ENCODE measurements at places on chromosomes 7 and 10.

- DNase-seq: no peak
Measured at GRCh38 chr7:137166363-137166762, 177.2 kb downstream of the PTN start.

GRCh38 chr10:61138708-61139591 lies 195.0 kb upstream of the RHOBTB1 start:
- DNase-seq: no peak

GRCh38 chr7:127854383-127854782 lies 176.9 kb downstream of the LRRC4 start:
- no peak for DNase-seq

GRCh38 chr10:27153845-27154193 lies 365 bp downstream of the YME1L1 start:
- no peak for DNase-seq

DNA sequence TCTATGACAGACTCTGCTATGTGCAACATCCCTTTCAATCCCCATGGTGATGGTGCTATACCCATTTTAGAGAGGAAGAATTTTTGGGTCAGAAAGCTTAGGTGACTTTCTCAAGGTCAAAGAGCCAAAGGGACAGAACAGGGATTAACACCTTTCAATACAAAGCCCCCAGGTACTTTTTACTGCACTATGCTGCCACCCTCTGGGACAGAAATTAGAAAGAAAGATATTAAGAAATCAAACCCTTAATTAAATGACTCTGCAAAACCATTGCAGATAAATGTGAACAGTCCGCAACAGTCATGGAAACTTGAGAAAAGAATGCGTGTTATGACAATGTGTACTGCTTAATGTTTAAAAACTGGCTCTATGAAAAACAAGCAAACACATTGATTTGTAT lies 673.7 kb downstream of the MAGI2 start:
- no peak for DNase-seq

DNA sequence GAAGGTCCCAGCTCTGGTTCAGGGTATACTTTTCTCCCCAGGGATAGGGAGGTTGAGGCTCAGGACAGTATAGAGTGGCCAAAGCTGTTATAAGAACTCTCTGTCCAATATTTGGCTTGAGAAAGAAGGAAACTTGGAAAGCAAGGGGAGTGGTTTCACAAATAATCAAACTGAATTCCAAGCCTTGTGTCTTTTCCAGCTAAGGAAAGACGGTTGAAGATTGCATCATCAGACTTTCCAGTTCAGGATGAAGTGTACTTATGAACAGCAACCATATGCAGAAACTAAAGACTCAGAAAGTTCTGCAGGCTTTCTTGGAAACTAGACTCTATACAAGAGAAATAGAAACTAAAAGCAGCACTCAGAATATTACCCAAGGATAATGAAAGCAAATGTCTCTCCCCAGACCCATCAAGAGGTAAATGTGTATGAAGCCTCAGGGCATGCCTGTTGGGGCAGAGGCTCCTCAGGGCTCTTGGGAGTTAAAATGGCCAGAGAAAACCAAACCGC lies 46.4 kb downstream of the RAMP3 start:
- no peak for DNase-seq

DNA sequence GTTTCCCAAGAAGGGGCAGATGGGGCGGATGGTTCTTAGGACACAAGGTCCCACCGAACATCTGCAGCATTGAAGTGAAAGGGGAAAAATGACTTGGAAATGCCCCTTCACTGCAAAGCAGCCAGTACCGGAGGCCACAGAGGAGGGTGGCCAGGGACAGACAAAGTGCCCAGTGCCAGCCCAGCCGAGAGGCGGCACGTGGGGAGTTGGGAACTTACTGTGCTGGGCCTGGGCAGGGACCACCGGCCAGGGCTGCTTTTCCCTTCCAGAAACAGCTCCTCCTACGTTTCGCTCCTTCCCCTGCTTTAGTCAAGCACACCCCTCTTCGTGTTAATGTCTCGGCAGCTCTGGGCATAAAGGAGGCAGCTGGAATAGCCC lies 129.2 kb downstream of the TNS3 start:
- no peak for DNase-seq

DNA sequence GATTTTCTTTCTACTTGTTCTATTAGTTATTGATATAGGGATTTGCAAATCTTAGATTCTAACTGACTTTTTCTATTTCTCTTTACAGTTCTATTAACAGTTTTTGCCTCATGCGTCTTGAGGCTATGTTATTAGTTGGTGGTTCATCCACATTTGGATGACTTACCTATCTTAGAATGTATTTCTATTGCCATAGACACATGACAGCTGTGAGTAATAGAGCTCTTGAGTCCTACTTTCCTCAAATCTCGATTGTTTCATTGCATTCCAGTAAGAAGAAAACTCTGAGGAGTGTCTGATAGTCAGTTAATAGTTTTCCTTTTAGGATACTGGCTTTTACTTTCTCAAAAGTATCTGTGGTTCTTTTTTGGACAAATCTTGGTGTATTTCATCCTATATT lies 241.4 kb upstream of the ZNF32 start:
- DNase-seq: no peak

GRCh38 chr10:27223964-27224363 lies 16.6 kb downstream of the ACBD5 start:
- DNase-seq: no peak

All from D721Med (cell line).